ENCODE measurements at places on chromosomes 11 and 22. TPM values are rescaled to one million over a fixed set of nuclear protein-coding genes. Genes with fewer than 3 reads are reported as not detected.

The OR56A3 gene
- total RNA-seq: not detected

- no peak for DNase-seq
Observed at GRCh38 chr22:45259754-45260394, 19.2 kb upstream of the KIAA0930 start.

DNA sequence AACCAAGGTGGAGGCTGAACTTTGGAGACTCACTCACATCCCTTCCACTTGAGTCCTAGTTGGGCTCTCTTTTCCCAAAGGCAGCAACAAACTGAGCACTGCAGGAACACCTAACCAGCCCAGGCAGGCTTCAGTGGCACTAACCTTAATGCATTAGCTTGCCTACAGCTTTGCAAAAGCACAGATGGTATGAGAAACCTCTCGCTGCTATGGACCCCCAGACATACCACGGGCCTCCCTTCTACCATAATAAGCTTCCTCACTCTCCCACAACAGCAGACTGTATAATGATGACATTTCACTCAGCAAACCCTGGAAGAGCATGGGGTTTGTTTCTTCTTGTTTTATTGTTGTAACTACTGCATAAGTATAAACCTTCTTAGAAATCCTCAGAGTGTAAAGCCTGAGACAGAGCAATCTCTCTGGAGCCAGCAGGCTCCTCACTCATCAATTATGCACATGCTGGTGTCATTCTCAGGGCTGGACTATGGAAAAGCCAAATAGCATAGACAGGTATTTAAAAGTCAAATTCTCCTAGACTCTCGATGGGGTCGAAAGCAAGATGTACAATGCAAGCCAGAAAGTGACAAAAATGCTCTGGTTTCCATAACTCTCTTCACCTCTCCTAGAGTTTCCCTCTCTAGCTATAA lies 167.6 kb downstream of the NXPE2 start:
- DNase-seq: no peak

- DNase-seq: no peak
Observed at GRCh38 chr22:50503475-50504145, 3.9 kb downstream of the LMF2 start.

DNA sequence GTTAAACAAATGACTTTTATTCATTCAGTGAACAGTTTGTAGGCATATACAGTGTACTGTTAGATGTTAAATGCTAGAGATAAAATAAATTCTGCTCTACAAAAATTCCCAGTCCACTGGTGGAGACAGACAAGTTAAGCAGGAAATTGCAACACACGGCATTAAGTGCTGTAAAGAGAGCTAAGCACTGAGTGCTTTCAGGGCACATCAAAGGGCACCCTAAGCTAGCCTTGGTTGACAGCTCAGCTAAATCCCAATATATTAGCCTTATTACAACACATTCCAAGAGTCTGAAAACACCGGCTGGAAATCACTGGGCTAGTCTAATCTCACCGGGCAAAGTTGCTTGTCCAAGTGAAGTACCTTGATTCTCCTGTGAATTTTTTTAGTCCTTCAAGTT lies 55.1 kb downstream of the NOX4 start:
- no peak for DNase-seq

DNA sequence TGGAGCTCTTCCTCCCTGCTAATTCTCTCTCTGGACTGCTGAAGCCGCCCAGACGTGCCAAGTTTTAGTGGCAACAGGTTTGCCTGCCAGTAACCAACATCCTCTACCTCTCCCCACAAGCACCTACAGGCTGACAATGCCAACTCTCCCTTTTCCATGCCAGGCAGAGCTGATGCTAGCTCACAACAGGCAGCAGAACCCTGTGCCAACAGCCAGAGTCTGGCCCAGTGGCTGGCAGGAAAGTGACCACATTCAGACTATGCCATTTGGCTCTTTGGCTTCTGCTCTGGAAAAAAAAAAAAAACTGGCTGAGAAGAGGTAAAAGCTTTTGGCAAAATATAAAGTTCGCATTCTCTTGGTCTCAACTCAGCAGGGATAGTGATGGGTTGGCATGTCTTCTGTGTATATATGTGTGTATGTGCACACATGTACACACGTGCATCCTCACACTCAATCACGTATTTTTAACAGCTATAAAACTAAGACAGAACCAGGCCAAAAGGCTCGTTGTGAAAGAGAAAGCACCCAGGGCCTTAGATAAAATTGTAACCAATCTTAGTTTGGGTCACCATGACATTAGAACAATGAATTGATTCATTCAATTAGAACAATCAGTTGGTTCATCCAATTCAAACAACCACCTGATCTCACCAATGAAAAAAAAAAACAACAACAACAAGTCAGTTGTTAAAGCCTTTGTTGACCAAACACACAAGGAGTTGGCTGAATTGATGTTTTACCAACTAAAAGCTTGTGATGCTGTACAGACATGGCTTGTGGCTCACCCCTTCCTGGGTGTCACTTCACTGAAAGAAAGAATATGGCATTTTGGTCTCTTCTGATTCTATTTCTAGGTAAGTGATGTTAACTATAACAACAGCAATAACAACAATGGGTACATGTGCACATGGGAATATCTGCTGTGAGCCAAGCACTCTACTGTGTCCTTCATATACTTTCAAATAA lies 48.6 kb downstream of the TRIM29 start:
- no peak for DNase-seq

The IL17REL gene
- under 0.01 TPM for total RNA-seq

- no peak for DNase-seq
Observed at GRCh38 chr11:10410844-10411200, 44.2 kb upstream of the AMPD3 start.

The OR52H1 gene
- total RNA-seq: 0.41 TPM

The KIRREL3 gene
- total RNA-seq: 26.5 TPM
